ENCODE measurements at places on chromosomes 12 and 14.
A peak's percentile ranks its signal among the peaks of the same experiment; 100 is the strongest.

GRCh38 chr12:112239020-112239419 is 113.7 kb downstream of the TRAFD1 start:
- DNase-seq, result no peak
- H3K27ac ChIP-seq, result no peak overlapping the region
- H3K4me3 ChIP-seq, result no peak overlapping the region
- no peaks in the 10 kb centered on the region for H3K4me1 ChIP-seq

DNA sequence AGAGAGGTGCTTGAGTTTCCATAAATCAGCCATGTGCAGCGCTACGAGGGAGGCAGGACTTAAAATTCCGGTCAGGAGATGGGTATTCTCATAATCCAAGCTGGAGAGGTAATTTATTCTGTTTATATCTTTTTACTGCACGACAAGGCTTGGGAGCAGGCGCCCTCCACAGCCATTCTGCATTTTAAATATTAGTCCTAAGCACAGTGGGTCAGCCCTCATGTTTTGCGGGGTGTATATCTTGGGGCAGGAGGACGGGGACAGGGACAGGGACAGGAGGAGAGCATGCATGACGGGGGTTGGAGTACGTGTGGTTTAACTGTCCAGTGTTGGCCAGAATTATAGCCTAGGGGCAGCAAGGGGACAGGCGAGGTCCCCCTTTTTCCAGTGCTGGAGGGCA is 14.5 kb downstream of the LHX5 start:
- H3K27ac ChIP-seq, result no peak overlapping the region
- H3K4me1 ChIP-seq, result peaks cover 2% of the 10 kb centered on the region
- no peak for DNase-seq
- no peak overlapping the region for H3K4me3 ChIP-seq
- H3K36me3 ChIP-seq, result no peaks in the 10 kb centered on the region

DNA sequence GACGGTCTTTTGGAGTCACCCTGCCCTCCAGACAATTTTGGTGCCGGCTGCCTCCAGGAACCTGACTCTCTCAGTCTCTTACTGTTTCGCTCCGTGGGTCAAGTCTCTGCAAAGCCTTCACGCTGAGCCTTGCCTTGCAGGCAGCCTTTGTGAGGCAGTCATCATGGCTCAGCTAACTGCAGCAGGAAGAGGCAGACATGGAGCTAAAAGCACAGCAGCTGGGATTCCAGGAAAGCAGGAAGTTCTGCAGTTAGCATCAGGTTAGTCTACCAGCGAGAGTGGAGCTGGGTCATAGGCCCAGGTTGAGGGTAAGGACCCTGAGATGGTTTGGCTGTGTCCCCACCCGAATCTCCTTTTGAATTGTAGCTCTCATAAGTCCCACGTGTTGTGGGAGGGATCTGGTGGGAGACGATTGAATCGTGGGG is 305.4 kb downstream of the PCNX1 start:
- no peak for DNase-seq
- no peak overlapping the region for H3K4me3 ChIP-seq
- no peak overlapping the region for H3K27ac ChIP-seq
- peaks cover 13% of the 10 kb centered on the region for H3K4me1 ChIP-seq
- peaks cover 6% of the 10 kb centered on the region for H3K27me3 ChIP-seq

DNA sequence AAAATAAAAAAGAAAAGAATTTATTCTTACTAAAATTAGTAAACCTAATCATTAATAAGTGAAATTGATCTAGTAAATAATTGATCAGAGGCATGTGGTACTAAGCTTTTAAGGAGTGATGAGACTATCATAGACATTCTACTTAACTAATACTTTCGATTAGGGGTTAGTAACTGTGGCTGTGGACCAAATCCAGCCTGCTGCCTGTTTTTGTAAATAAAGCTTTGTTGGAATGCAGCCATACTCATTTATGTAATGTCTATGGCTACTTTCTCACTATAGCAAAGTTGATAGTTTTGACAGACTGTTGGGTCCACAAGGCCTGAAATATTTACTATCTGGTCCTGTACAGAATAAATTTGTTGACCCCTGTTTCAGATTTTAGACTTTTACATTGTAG is 63.2 kb downstream of the PLEKHA5 start:
- H3K4me1 ChIP-seq, result peaks cover 20% of the 10 kb centered on the region
- no peak overlapping the region for H3K4me3 ChIP-seq
- DNase-seq, result no peak
- no peaks in the 10 kb centered on the region for H3K36me3 ChIP-seq
- no peak overlapping the region for H3K27ac ChIP-seq

DNA sequence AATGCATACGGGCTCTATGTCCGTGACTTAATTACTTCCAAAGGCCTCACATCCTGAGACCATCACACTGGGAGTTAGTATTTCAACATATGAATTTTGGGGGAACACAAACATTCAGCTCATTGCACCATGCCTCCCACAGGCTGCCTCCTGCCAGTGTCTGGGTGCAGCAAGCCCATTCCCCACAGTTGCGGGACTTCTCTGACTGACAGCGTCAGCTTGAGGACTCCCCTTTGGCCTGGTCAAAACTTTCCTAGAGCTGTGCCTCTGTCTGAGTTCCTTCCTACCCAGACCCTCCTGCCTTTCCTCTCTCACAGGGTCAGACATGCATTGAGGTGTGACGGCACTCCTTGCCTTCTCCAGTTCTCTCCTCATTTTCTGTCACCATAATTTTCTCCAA is 27.4 kb downstream of the PPP1R36 start:
- peaks cover 2% of the 10 kb centered on the region for H3K27me3 ChIP-seq
- no peak overlapping the region for H3K4me3 ChIP-seq
- H3K36me3 ChIP-seq, result no peaks in the 10 kb centered on the region
- no peak overlapping the region for H3K27ac ChIP-seq

- H3K27me3 ChIP-seq, result peaks cover 15% of the 10 kb centered on the region
- H3K36me3 ChIP-seq, result peaks cover 27% of the 10 kb centered on the region
- H3K27ac ChIP-seq, result no peak overlapping the region
- H3K4me1 ChIP-seq, result no peaks in the 10 kb centered on the region
- no peak overlapping the region for H3K4me3 ChIP-seq
Measured at GRCh38 chr14:105138551-105139111, 29.9 kb downstream of the JAG2 start.

GRCh38 chr14:43855556-43855955 is 651.5 kb downstream of the FSCB start:
- no peaks in the 10 kb centered on the region for H3K4me1 ChIP-seq
- no peak overlapping the region for H3K4me3 ChIP-seq
- no peak for DNase-seq

- no peak overlapping the region for H3K4me3 ChIP-seq
- DNase-seq, result no peak
- no peak overlapping the region for H3K27ac ChIP-seq
- no peaks in the 10 kb centered on the region for H3K36me3 ChIP-seq
- no peaks in the 10 kb centered on the region for H3K27me3 ChIP-seq
Measured at GRCh38 chr14:30500222-30500621, 58.7 kb upstream of the G2E3 start.

DNA sequence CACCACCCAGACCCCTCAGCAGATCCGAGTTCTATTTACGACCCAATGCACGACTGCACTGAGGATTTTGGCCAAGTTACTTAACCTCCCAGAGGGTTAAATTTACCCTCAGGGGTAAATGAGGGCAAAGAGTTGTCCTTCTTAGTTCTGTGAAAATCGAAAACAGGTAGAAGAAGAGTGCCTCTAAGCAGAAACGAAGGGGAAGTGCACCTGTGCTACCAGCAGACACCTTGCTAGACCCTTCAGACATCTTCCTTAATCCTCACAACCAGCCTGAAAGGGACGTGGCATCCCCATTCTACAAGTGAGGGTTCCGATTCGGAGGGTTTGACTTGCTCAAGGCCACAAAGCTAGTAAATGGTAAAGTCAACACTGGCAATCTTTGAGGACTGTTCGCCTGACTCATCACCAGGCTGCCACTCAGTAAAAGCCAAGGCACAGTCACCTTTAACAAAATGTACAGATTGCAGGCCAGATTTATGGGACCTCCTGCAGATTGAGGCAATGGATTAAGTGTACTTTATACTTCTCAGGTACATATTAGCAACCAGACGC is 1.6 kb downstream of the GSG1 start:
- peak overlapping the region; percentile 39 for H3K4me3 ChIP-seq
- H3K27ac ChIP-seq, result peak overlapping the region; percentile 94
- no peak for DNase-seq
- H3K36me3 ChIP-seq, result peaks cover 10% of the 10 kb centered on the region
- H3K4me1 ChIP-seq, result peaks cover 62% of the 10 kb centered on the region

DNA sequence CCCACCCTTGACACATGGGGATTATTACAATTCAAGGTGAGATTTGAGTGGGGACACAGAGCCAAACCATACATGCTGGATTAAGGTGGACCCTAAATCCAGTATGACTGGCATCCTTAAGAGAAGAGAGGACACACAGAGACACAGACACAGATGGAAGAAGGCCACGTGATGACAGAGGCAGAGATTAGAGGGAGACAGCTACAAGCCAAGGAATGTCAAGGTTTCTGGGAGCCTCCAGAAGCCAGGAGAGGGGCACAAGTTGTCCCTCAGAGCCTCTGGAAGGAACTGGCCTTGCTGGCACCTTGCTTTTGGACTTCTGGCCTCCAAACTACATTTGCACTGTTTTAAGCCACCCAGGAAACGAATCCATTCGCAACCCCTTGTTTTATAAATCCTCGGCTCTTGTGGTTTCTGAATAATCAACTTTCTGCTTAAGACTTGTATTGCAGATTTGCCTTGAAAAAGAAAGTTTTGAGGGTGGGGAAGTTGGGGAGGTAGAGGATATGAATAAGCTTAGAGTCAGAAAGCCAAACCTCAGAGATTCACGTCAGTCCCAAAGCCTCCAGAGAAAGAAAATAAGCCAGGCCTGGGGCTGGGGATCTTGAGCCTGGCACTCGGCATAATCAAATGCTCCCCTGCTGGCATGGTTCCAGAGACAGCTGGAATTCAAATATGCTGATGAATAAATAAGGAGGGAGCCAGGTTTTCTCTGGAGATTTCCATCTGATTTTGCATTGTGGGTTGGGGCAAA is 224.2 kb upstream of the PWP1 start:
- no peaks in the 10 kb centered on the region for H3K36me3 ChIP-seq
- no peaks in the 10 kb centered on the region for H3K4me1 ChIP-seq
- no peak overlapping the region for H3K4me3 ChIP-seq
- no peaks in the 10 kb centered on the region for H3K27me3 ChIP-seq

DNA sequence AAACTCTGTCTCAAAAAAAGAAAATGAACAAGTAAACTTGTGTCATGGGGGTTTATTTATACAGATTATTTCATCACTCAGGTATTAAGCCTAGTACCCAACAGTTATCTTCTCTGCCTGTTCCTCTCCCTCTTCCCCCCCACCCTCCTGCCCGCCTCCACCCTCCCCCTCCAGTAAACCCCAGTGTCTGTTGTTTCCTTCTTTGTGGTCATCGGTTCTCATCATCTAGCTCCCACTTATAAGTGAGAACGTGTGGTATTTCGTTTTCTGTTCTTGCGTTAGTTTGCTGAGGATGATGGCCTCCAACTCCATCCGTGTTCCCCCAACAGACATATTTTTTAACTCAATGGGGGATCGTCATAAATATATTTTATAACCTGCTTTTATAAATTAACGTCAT is 12.3 kb downstream of the IL31 start:
- DNase-seq, result no peak
- no peak overlapping the region for H3K4me3 ChIP-seq
- H3K27me3 ChIP-seq, result no peaks in the 10 kb centered on the region
- no peaks in the 10 kb centered on the region for H3K4me1 ChIP-seq

DNA sequence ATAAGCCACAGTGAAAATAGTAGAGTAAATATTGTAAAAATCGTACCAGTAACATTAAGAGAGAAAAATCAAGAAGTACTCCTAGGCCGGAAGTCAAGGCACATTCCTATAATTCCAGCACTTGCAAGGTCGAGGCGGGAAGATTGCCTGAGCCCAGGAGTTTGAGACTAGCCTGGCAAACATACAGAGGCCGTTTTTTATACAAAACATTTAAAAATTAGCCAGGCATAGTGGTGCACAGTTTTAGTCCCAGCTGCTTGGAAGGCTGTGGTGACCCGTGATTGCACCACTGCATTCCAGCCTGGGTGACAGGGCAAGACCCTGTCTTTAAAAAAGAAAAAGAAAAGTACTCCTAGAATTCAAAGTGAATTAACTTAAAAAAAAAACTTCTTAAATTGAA is 341.8 kb downstream of the C12orf50 start:
- H3K27me3 ChIP-seq, result no peaks in the 10 kb centered on the region
- no peaks in the 10 kb centered on the region for H3K4me1 ChIP-seq
- no peak for DNase-seq
- no peak overlapping the region for H3K4me3 ChIP-seq
- no peak overlapping the region for H3K27ac ChIP-seq

GRCh38 chr14:36300337-36300736 is 20.1 kb downstream of the MBIP start:
- H3K27me3 ChIP-seq, result no peaks in the 10 kb centered on the region
- H3K4me1 ChIP-seq, result peaks cover 14% of the 10 kb centered on the region
- peaks cover 24% of the 10 kb centered on the region for H3K36me3 ChIP-seq
- H3K4me3 ChIP-seq, result no peak overlapping the region
- no peak overlapping the region for H3K27ac ChIP-seq

GRCh38 chr12:113347107-113347506 is 11.3 kb upstream of the PLBD2 start:
- no peak for DNase-seq
- H3K4me1 ChIP-seq, result no peaks in the 10 kb centered on the region
- H3K27ac ChIP-seq, result no peak overlapping the region
- H3K4me3 ChIP-seq, result no peak overlapping the region

DNA sequence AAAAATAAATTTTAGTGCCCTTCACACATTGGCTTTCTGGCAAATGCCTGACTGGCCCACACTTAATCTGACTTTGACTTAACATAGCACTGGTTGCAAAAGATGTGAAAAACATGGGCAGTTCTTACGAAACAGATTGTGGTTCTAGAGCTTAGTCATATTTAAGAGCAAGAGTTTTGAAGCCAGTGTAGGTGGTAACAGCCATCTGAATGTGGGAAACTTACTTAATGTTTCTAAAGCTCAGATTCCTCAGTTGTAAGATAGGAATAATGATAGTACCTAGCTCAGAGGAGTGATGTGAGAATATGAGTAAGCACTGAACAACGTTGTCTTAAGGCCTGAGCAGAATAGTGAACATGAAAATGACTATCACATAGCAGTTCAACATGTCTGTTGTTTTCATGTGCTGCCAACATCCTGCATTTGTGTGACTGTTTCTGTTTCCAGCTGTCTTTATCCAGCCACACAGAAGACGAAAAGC is 262.7 kb downstream of the SYT1 start:
- peaks cover 4% of the 10 kb centered on the region for H3K27me3 ChIP-seq
- peaks cover 14% of the 10 kb centered on the region for H3K4me1 ChIP-seq
- H3K4me3 ChIP-seq, result no peak overlapping the region
- H3K36me3 ChIP-seq, result no peaks in the 10 kb centered on the region
- peak overlapping the region; percentile 20 for H3K27ac ChIP-seq
- no peak for DNase-seq

DNA sequence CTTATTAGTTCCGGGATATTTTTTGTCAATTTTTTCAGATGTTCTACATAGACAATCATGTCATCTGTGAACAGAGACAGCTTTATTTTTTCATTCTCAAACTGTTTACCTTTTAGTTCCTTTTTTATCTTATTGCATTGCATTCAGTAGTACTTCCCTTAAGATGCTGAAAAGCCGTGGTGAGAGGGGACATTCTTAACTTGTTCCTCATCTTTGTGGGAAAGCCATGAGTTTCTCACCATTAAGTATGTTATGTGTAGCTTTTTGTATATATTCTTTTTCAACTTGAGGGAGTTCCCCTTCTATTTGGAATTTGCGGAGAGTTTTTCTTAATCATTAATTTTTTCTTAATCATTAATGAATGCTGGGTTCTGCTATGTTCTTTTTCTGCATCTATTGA is 1727.1 kb upstream of the SEL1L start:
- no peaks in the 10 kb centered on the region for H3K4me1 ChIP-seq
- no peak overlapping the region for H3K4me3 ChIP-seq
- no peaks in the 10 kb centered on the region for H3K27me3 ChIP-seq
- no peaks in the 10 kb centered on the region for H3K36me3 ChIP-seq

Data from endothelial cell (in vitro differentiated cells).